Adipocyte (in vitro differentiated cells): ENCODE measurements at places on chromosomes 16 and 17.

- peak; percentile 86 for DNase-seq
Measured at GRCh38 chr16:89322321-89323119, 105.0 kb downstream of the ZNF778 start.

DNA sequence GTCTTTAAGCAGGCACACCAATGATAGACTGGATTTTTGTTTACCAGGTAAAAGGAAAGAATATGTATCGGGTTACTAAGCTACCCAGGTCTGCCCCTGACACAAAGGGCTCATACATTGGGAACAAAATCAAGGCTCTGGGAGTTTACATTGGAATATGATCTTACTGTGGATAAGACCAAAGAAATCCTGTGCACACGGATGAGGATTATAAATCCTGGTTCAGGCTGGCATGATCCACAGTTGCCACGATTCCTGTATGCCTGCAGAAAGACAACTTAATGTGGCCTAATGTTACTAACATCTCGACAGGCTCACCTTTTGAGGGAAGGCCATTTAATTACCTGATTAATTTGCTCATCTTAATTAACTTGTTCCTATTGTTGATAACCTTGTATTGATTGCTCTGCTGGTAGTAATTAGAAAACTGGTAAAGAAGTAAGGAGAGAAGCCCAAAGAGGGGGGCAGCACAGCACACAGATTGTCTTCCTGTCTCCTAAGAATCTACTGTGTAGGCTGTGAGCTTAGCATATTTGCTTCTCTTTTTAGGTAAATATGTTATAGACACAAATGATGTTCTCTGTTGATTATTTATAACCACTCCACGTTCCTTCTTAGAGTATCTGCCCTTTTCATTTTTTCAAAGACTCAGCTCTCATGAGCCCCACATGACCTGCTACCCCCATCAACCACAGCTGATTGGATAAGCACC lies 51.0 kb upstream of the TOX3 start:
- DNase-seq, result no peak

DNA sequence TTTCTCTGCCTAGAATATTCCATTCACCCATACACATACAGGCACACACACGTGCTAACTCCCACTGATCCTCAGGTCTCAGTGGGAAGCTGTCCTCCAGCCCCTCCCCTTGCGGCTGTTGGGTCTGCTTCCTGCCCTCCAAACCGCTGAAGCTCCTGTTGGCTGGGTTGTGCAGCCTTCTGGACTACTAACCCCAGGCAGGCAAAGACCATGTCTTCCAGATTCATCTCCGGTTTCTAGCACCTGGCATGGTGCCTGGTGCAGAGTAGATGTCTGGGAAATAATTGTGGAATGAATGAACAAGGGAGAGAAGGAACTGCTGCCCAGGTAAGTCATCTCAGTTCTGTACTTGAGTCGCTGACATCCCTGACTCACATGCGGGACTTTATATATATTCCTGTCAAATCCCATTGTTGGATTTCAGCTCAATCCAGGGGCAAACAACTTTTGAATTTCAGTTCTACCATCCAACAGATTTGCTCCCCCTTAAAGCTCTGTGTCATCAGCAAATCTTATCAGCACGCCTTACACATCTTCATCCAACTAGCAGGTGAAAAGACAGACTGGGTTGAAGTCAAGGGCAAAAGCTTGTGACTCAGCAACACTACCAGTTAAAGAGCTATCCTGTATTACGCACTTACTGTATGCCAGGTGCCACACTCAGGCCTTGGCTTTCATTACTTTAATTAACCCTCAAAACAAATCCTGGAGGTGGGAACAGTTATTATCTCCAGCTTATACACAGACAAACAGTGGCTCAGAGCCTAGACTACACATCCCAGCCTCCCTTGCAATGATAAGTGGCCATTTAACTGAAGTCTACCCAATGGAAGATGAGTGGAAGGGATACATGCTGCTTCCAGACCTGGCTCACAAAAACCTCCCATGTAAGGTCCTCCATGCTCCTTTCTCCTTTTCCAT lies 51.1 kb downstream of the SRCIN1 start:
- no peak for DNase-seq

DNA sequence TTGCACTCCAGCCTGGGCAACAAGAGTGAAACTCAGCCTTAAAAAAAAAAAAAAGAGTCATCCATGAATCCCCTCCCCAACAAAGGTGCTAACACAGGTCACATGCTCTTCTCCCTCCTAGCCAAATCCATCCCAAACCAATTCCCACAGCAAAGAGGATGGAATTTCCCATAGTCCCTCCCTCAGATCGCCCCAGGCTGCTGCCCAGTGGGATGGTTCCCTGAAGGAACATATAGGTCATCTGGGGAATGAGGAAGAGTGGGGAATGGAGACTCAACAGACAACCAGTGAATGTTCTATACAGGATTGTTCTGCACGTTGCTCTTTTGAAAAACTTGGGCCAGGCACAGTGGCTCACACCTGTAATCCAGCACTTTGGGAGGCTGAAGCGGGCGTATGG lies 18.2 kb downstream of the LGALS3BP start:
- DNase-seq, result no peak

DNA sequence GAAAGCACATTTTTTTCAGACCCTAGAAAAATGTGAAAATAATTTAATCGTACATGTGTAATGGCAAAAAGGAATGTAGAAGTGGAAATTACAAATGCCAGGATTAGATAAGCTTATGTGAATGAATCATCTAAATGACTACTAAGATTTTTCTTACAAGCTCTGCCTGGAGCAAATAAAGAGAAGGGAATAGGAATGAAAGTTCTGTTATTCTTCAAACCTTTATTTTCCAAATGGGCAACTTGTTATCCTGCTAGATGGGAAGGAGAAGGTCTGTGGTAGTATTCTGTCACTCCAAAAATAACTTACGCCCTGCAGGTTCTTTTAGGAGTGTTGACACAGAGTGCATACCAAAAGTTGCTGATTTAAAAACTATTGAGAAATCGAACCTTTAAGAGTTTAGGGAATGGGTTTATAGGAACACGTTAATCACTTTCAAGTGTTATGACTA lies 9.7 kb downstream of the CTCF start:
- peak; percentile 72 for DNase-seq

DNA sequence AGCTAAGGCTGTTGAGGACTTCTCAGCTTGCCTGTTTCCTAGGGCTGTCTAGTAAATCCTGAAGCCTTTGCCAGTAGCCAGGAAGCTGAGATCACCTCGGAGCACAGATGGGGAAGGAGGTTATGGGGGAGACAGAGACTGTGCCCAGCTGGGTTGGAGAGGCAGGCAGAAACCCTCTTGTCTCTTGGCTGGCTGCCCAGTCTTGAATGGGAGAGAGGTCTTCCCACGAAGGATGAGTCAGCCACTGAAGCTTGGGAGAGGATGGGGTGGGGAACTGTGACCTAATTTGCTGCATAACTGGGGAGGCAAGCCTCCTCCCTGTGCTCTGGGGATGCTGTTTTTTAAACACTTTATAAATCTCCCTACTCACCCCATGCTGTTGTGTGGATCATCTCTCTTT lies 69.8 kb downstream of the SHISA9 start:
- peak; percentile 24 for DNase-seq

- no peak for DNase-seq
Measured at GRCh38 chr17:17590883-17591354, 589 bp downstream of the PEMT start.

DNA sequence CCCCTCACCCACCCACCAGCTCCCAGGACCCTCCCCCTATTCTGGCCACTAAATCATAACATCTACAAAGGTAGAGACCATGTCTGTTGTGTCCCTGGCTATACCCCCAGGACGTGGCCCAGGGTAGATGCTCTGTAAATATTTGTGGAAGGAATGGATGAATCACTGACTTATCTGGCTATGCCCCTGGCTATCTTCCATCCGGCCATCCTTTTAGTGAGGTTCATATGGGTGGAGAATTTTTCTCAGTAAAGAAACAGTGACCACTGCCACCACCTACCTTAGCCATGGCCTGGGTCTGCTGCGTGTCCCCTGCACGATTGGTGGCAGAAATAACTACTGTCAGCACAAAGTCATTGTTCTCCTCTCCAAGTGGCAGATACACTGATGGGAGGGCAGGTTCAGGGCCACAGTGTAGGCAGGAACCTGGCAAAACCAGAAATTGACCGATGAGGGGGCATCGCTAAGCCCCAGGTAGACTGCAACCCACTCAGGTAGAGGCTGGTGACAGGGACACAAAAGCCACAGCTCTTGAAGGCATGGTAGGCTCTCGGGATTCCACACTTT lies 63.1 kb upstream of the BCO1 start:
- peak; percentile 68 for DNase-seq

DNA sequence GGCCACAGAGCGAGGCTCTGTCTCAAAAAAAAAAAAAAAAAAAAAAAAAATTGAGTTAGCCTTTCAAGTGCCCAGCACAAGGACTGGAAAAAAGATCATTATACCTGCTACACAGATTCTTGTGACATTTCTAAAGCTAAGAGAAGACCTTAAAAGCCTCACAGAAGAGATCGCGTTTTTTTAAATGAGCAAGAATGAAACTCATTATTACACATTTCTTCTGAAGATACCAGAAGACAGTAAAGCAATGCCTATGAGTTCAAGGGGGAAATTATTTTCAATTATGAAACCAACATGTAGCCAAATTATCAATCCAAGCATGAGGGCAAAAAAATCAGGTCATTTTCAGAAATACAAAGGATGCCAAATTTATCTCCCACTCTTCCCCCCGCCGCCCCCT lies 56.8 kb downstream of the MED13 start:
- no peak for DNase-seq

DNA sequence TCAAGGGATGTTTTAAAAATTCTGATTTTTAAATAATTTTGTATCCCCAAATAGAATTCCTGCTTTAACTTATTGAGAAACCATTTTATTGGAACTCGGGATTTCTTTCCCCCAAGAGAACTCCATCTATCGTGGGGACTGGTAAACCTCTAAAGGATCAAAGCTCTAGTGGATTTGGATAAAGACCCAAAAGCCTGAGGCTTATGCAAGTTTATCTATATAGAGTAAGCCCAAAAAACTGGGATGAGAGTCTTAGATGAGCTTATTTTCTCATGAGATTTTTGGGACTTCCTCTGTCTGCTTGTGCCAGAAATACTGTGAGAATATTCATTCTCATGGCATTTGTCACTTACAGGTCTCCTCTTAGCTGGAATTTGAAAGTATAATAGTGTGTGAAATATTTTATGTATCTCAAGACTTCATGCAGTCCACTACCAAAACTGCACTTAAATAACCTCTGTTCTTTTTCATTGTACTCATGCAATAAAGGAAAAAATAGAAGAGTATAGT lies 333.1 kb downstream of the BCAS3 start:
- no peak for DNase-seq

GRCh38 chr17:40069751-40070708 lies 7.3 kb downstream of the THRA start:
- DNase-seq, result peak; percentile 47

- no peak for DNase-seq
Measured at GRCh38 chr17:79530361-79531105, 80.3 kb downstream of the RBFOX3 start.

DNA sequence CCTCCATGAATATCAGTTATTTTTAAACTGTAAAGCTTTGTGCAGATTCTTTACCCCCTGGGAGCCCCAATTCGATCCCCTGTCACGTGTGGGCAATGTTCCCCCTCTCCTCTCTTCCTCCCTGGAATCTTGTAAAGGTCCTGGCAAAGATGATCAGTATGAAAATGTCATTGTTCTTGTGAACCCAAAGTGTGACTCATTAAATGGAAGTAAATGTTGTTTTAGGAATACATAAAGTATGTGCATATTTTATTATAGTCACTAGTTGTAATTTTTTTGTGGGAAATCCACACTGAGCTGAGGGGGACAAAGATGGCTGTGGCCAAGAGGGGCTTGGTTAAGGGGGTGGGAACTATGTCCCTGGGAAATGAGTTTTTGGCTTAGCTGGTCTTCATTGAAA lies 2.3 kb downstream of the CCL11 start:
- DNase-seq, result no peak

GRCh38 chr16:24879684-24880083 lies 33.9 kb downstream of the SLC5A11 start:
- DNase-seq, result no peak

GRCh38 chr16:85291302-85292148 lies 179.3 kb upstream of the CIBAR2 start:
- no peak for DNase-seq

- no peak for DNase-seq
Measured at GRCh38 chr16:28829747-28830146, 6.9 kb downstream of the ATXN2L start.

- no peak for DNase-seq
Measured at GRCh38 chr17:68457168-68457538, at the start of gene WIPI1. TSS of gene WIPI1 (minus strand) at chr17:68457496. CDS start at chr17:68457421, 75 bp downstream.

- DNase-seq, result no peak
Measured at GRCh38 chr17:50167371-50167770, 1.6 kb downstream of the SGCA start.

GRCh38 chr17:28467456-28468025 lies 5.9 kb upstream of the SLC13A2 start:
- peak; percentile 71 for DNase-seq

DNA sequence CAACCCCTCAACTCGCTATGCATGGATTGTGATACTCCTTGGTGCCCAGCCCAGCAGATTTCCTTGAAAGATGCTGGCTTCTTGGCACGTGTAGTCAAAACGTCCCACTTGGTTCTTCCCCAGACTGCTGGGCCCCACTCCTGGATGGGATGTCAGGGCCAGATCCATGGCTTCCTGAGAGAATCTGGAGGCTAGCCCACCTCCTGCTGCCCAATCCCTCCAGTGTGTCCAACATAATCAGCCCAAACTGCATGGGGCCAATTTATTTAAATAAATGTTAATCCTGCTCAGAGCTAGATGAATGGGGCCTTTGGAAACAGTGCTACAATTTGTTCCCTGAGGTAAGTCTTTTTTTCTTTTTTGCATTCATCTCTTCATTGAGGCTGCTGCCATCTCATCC lies 49.4 kb downstream of the WSB1 start:
- no peak for DNase-seq

DNA sequence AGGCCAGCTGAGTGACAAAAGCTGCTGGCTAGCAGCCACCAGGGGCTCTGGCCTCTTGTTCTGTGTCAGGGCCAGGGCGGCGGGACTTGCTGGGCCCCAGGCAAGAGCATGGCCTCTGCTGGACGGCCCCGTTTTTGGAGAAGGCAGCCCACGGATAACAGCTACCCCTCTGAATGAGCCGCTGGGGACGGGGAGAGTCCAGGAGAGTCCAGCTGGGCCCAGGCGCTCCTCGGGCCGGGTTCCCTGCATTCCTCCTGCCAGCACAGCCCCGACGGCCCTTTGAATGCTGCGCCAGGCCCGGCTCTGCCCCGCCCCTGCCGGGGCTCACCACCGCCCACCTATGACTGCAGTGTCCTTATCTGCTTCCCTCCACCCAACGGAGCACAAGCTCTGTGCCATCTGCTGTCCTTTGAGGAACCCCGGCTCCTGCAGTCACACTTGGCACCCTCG lies 33.4 kb downstream of the SLC7A5 start:
- DNase-seq, result no peak

DNA sequence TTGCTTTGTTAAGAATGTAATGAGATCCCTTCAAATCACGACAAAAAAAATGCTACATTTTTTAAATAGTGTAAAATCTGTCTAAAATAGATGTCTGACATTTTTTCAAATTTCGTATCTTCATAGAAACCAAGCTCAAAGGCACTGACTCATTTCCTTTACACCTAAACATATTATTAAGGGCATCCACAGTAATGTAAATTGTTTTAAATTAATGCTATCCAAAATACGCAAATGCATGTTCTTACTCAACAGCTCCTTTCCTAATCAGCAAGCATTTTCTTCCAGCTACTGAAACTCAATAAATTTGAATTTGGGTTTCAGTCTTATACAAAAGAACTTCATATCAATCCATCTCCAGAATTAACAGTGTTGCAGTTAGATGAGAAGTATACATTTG lies 4.3 kb downstream of the C16orf87 start:
- DNase-seq, result no peak
